ENCODE measurements at places on chromosomes 6 and 20.
A peak's percentile ranks its signal among the peaks of the same experiment; 100 is the strongest.

GRCh38 chr6:128963561-128963960 is 80.6 kb downstream of the LAMA2 start:
- DNase-seq, result no peak

DNA sequence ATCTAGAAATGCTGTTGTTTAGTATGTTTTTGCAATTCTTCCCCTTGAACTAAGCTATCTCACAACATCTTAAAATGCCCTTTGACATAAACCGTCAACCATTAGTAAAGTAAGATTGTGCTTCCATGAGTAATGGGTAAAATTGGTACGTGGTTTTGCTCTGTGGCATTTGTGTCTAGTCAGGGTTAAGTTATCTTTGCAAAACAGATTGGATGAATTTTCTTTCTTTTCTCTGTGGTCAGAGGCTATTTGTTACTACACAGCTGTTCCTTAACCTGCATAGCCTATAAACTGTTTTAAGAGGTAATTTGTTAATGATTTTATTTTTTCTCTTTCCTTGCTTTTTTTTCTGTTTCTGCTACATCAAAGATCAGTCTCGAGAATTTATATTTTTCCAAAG is 75.4 kb downstream of the RPP40 start:
- peak; percentile 93 for DNase-seq

DNA sequence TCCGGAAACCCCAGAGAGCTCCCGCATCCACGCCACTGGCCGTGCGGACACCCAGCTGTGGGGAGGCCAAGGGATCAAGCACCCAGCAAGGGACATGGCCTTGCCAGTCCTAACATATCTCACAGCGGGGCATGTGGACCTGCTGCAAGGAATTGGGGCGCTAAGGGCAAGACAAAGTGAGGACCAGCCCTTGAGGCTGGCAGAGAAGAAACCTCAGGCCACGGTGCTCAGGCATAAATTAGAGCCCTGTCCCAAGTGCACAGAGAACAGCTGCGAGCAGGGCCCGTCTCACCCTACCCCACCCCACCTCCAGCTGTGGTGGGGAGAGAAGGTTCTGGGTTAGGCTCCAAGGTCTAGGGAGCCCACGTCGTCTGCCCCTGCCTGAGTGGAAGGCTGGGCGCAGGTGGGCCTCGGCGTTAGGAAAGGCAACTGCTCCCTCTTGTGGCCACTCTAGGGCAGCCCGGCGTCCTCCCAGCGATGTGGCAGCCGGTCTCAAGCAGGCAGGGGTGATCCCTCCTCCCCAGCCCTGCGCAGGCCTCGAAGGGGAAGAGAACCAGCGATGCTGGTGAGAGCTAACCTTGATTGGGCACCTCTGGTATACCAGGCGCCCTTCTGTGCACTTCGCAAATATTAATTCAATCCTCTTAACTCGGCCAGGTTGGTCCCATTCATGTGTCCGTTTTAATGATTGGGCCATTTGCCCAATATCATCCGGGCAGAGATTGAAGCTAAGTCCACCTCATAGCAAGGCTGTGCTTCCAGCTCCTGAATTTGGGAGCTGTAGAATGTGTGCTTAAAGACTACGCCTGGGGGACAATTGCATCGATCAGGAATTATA is 235.8 kb downstream of the NFATC2 start:
- peak; percentile 79 for DNase-seq

DNA sequence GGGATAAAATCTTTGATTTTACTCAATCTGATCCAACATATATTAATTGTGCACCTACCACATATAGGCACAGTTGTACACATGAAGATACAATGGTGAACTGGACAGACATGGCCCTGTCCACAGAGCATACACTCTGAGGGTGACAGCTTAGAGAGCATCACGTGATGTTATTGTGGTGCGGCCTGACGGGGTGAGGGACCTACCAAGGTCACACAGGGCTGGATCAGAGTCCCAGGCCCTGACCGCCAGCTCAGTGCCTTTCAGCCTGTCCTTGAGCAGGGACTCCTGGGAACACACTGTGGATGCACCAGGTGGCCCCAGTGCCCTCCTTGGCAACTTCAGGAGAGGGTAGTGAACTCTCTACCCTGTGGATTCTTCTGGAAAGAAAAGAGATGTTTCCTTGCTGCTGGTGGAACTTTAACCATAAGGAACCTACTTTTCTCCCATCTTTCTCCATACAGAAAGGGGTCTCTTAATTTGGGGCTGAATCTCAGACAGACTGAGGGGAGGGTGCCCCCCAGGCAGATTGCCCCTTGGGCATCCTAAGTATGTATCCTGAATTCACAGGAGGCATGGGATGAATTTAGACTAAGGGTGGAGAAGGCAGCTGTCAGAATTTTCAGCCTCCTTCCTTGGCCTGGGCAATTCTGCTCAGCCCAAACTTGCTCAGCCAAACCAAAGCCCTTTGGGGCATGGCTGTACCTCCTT is 26.5 kb downstream of the PCK1 start:
- DNase-seq, result no peak

GRCh38 chr6:146305951-146306350 is 237.7 kb upstream of the RAB32 start:
- DNase-seq, result no peak

DNA sequence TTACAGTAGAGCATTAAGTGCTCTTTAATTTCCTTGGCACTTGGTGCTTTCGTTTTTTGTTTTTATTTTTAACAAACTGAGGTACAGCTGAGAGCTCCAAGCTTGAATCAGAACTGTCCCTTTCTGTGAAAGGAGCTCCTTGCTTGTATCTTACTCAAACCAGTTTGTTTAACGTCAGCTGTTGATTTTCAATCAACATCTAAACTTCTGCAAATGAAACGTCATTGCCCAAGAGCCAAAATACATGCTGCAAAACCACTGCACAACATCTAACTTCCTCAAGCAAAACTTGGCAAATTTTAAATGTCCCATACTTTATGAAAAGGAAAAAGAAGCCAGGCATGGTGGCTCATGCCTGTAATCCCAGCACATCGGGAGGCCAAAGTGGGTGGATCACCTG is 15.2 kb downstream of the VNN2 start:
- peak; percentile 66 for DNase-seq

DNA sequence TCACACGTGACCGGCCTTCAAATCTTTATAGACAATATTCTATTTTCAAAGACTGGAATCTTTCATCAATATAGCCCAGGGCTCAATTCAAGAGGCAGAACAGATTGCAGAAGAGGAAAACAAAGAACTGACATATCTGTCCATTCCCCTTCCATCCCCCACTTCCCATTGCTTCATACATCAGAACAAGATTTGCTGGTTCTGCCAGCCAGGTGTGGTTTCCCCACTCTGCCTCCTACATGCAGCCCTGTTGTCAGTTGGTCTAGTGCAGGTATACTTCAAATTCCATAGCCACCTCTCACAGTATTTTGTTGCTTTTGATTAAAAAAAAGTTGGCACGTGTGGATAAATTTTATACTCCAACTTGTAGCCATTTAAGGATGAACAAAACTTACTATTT is 174.9 kb downstream of the CD109 start:
- DNase-seq, result no peak

DNA sequence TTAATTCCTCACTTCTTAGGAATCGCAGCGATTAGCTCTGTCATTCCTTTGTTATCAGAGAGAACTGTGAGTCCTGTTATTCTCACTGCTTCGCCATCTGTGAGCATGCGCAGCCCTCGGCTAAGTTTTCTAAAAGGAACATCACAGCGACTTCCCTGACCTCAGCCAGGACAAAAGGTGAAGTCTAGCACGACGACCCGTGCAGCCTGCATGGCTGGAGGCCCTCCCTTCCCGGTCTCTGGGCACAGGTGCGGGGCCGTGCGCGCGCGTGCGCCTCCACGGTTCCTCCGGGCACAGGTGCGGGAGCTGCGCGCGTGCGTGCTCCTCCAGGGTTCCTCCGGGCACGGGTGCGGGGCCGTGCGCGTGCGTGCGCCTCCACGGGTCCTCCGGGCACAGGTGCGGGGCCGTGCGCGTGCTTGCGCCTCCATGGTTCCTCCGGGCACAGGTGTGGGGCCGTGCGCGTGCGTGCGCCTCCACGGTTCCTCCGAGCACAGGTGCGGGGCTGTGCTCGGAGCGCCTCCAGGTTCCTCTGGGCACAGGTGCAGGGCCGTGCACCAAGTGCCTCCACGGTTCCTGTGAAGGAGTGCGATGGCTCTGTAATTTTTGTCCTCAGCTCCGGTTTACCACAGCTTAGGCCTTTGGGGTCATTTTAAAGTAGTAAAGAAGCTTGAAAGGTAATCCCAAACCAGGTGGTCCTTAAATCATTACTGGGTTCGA is 212.3 kb downstream of the ERMARD start:
- DNase-seq, result no peak

- no peak for DNase-seq
These were observed 29.0 kb downstream of the CTCFL start for GRCh38 chr20:57495978-57496377.

- DNase-seq, result no peak
These were observed 39.0 kb downstream of the CD40 start for GRCh38 chr20:46157076-46157592.

DNA sequence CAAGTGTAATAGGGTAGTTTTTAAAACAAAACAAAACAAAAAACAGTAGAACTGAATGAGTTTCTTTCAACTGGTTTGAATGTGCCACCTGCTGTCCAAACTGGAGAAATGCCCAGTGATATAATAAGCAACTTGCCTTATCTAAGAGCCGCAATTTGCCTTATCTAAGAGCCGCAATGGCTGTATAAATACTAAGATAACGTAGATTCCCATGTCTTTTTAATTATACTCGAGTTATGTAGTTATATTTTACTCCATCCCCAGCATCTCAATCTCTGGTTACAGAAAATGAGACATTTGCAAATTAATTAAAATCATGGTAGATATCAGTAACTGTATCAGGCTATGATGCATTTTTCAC is 67.2 kb downstream of the RPP40 start:
- DNase-seq, result peak; percentile 89

- no peak for DNase-seq
These were observed 4.0 kb upstream of the ACSS1 start for GRCh38 chr20:25061821-25062530.

DNA sequence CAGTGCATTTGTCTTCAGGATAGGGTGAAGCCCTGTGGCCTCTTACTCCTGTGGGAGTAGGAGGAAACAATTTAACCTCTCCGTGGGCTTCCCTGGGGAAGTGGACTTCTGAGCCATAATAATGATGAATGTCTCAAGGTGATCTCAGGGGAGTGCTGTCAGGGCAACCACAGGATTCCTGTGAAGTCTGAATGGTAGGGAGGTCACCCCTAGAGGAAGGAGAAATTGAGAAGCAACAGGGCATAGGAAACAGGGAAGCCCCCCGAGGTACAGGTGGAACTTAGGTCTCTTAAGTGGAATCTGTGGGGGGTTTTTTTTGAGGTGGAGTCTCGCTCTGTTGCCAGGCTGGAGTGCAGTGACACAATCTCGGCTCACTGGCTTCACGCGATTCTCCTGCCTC is 26.9 kb downstream of the STK35 start:
- no peak for DNase-seq

GRCh38 chr20:61956396-61957342 is 109.0 kb downstream of the TAF4 start:
- no peak for DNase-seq

DNA sequence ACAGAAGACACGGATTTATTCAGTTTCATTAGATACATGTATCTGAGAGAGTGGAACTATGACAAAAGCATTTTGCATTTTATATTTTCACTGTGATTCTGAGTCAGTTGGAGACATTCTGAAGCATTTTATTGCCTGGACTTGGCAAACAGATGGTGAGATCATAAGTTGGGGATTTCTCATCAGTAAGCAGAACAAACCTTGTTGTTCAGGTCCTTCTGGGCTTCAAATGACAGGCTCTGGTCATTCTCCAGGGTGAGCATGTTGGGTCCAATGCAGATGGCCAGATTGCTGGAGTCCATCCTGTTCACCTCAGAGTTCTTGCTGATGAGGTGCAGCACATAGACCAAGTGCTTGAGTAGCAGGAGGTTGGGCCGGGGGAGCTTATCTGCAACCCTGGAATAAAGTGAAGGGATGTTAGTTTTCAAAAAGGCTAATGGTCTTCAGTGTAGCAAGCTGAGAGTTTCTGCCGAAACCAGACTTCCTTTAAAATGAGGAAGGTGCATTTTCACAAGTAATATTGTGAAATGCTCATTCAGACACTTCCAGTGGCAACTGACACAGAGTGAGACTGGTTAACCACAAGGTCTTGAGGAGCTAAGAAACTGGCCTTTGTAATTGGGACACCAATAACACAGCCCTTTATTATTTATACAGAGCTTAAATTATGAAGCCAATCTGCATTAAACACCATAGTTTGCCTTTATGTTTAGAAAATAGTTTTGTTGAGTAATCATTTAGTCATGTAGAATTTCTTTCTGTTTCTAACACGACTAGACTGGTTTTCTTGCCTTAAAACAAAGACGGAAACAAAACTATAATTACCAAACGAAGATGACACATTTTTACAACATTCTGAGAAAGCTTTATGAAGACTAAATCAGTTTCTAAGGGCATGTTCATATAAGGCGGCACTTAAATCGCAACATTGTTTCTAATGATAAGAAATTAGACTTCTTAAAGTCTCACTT is 5.6 kb downstream of the TAGAP start:
- DNase-seq, result peak; percentile 93

- DNase-seq, result no peak
These were observed 39.8 kb downstream of the HLA-A start for GRCh38 chr6:29982097-29982496.

- no peak for DNase-seq
These were observed 14.4 kb downstream of the PTK7 start for GRCh38 chr6:43090559-43090956.

- peak; percentile 66 for DNase-seq
These were observed 1.7 kb downstream of the HBS1L start for GRCh38 chr6:135052939-135053338.

DNA sequence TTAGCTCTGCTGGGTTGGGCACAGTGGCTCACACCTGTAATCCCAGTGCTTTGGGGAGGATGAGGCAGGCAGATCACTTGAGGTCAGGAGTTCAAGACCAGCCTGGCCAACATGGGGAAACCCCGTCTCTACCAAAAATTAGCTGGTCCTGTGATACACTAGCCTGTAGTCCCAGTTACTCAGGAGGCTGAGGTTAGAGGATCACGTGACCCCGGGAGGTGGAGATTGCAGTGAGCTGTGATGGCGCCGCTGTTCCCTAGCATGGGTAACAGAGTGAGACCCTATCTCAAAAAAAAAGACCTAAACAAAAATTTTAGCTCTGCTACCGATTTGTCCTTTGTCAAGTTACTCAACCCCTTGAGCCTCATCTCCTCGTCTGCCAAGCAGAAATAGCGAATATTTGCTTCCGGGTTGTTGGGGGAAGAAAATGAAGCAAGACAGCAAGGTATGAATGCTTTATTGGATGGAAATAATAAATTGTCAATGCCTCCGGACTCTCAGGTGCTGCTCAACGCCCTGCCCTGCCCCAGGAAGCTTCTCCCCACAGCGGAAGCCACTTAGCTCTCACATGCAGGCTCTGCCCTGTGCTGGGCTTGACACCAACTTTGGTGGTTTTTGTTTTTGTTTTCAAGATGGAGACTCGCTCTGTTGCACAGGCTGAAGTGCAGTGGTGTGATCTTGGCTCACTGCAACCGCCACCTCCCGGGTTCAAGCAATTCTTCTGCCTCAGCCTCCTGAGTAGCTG is 24.9 kb upstream of the ITCH start:
- DNase-seq, result no peak

- DNase-seq, result peak; percentile 20
These were observed 4.8 kb upstream of the PRPH2 start for GRCh38 chr6:42727087-42727611.

- no peak for DNase-seq
These were observed 227.0 kb upstream of the CST7 start for GRCh38 chr20:24721891-24722568.

GRCh38 chr6:157579467-157580031 is 198.6 kb downstream of the ZDHHC14 start:
- no peak for DNase-seq

Data from hematopoietic multipotent progenitor cell treated with erythropoietin and hydrocortisone succinate and interleukin-3 and kit ligand, for 4 days (in vitro differentiated cells).